SW480 (cell line): ENCODE measurements at places on chromosomes 5 and 9.

DNA sequence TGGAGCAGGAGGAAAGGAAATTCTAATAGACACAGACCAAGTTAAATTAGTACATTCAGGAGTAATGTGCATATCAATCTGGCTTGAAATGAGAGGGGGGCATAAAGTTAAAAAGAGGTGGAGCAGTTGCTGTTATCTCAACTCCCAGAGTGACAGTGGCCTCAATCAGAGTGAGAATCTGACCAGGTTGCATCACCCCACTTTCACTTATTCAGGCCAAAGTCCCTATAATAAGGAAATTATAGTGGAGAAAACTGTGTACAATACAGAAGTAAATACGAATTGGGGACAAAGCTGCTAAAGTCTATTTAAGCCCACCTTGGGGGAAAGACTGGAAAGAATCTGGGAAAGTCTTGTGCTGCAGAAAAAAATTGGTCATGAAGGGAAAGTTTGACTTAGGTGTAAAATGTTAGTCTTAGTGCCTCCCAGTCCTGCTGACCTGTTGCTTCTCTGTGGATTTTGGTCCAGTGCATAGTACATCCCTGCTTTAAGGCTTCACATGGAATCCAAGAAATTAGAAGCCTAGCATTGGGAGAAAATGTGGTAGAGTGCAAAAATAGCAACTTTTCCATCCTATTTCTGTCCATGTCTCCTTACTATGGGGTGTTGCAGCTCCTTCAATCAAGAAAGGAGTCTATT lies 27.9 kb downstream of the MROH2B start:
- DNase-seq: no peak

- no peak for DNase-seq
Measured at GRCh38 chr5:174387448-174387847, 336.9 kb upstream of the MSX2 start.

DNA sequence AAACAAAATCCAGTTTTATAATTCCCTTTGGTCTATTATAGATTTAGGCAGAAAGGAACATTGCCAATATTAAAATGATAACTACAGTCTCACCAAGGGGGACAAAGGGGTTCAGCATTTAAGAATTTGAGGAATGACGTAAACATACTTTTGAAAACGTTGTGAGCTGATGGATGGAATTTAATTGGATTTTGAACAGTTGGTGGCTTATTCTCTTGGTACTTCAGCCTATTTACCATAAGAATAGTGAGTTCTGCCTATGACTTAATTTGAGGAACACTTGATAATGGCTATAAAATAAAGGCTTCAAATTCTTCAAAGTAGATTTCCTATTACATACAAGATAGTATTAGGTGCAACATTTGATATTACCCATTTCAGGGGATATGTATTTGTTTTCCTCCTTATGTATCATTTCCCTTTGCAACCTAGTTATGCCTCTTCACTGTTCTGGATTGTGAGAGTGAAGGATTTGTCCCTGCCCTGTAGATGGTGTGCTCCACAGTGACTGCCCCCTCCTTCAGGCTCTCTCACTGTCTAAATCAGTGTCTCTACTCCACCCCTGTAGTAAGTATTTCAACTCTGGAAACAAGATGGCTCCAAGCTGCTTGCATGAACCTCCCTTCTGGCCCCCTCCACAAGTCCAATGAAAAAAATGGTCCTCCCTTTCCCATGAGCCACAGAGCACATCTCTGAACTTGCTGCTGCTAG lies 225.6 kb downstream of the ARHGEF28 start:
- DNase-seq: no peak

DNA sequence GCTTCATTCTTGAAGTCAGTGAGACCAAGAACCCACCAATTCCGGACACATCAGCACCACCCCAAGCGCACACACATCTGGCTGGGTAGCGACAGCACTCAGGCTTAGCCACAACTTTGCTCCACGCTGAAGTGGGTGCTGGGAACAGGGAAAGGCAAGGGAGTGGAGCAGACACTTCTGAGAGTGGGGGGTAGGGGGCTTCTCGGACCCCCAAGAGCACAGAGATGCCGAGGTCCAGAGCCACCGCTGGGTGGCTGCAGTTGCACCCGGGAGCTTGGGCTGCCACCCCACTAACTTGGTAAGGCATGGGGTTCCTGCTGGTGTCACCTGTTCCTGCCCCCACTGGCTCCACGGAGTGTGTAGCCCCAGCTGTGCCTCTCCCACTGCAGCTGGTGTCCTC lies 225.3 kb upstream of the RIOK2 start:
- no peak for DNase-seq

DNA sequence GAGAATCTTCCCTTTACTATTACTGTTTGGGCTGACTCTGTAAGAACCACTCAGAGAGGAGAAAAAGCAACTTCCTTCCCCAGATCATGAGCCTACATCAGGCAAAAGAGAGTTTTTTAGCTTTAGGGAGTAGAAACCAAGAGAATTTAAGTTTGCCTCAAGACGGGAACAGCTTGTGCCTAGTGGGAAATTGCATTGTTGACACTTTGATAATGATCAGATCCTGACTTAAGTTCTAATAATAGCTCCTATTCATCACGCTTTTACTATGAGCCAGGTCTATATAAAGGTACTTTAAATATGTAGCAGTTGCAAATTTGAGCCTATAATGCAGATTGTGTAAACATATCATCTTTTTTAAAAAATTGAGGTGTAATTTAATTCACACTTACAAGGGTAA lies 298.2 kb downstream of the MAN2A1 start:
- DNase-seq: no peak

DNA sequence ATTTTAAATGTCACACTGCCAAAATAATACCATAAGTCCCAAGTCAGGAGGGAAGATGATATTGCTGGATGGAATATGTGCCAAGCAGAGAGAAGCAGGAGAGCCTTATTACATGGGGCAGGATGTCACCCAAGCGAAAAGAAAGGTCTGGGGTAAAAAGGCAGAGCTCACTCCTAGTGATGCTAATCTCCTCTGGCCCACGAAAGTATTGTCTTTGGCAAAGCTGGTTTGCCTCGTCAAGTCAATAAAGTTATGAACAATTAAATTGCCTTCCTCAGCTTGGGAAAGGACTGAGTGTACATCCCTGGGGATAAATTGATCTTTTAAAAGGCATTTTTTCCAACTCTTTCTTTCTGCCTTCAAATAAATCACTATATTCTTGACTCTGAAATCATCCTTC lies 220.6 kb downstream of the DMAC1 start:
- DNase-seq: no peak

GRCh38 chr5:181043285-181044092 lies 3.4 kb downstream of the BTNL9 start:
- no peak for DNase-seq

DNA sequence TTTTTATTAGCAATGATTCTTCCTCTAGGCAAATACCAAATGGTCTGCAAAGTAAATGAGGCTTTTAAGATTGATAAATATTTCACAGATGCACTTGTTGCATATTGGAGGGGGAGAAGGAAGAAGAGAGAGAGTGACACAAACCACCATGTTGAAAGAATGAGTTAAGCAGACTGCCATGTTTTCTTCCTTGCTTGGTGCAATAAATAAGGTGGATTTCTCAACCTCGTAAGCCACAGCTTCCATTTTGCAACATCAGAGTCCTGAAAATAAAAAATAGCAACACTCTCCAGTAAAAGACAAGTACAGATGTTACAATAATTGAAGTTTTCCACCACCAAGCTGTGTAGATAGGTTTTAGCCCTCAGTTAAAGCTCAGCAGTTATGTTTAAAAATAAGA lies 202.9 kb downstream of the SGCD start:
- no peak for DNase-seq

DNA sequence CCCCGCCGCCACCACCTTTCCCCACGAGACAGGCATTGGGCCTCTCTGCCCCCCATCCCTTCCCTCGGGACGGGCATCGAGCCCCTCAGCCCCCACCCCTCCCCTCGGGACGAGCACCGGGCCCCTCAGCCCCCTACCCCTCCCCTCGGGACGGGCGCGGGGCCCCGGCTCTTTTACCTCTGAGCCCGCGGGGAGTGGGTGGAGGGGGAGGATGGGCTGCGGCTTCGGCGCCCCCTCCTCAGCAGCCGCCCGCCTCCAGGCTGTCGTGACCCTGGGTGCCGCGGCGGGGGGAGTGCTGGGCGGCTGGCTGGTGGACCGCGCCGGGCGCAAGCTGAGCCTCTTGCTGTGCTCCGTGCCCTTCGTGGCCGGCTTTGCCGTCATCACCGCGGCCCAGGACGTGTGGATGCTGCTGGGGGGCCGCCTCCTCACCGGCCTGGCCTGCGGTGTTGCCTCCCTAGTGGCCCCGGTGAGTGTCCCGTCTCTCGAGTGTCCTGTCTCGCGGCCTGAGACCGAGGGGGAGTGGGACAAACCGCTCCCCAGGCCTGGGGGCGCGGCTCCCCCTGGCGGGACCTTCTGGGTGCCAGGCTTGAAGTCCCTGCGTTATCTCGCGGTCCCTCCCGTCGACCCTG lies 791 bp downstream of the SLC2A8 start:
- peak; percentile 43 for DNase-seq

- no peak for DNase-seq
Measured at GRCh38 chr5:55634866-55635265, 77.3 kb downstream of the SLC38A9 start.

GRCh38 chr9:81685763-81686613 lies 3.4 kb downstream of the TLE1 start:
- no peak for DNase-seq

DNA sequence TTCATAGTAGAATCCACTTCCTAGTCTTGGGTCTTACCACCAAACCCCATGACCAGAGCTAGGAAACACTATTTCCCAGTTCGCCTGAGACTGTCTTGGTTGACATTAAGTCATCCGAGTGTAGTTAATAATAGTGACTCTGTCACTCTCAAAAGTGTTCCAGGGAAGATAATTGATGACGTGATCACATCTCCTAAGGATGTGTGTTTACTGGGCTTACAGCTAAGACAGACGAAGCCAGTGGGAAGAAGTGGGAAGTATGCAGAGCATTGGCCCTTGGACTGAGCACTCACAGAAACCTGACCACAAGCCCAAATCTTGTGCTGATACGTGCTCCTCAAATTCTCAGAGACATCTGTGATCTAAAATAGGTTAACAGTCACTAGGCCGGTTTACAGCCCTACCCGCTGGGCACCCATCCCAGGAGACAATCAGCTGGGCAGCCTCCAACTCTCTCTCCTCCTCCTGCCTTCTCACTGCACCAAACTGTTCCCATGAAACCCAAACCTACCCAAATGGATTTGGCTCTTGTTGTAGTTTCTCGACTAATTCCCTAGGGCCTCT lies 316.6 kb downstream of the TLE1 start:
- no peak for DNase-seq

DNA sequence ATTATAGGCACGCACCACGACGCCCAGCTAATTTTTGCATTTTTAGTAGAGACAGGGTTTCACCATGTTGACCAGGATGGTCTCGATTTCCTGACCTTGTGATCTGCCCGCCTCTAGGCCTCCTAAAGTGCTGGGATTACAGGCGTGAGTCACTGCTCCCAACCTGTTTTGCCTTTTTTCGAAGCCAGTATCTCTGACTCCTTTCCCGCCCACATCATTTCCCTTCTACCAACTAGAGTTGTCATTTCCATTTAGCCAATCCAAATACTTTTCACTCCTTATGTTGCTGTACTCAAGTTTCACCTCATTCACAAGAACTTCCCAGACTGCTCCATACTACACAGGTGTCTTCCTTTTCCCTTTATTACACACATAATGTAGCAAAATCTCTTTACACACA lies 502.6 kb upstream of the CDH6 start:
- no peak for DNase-seq

DNA sequence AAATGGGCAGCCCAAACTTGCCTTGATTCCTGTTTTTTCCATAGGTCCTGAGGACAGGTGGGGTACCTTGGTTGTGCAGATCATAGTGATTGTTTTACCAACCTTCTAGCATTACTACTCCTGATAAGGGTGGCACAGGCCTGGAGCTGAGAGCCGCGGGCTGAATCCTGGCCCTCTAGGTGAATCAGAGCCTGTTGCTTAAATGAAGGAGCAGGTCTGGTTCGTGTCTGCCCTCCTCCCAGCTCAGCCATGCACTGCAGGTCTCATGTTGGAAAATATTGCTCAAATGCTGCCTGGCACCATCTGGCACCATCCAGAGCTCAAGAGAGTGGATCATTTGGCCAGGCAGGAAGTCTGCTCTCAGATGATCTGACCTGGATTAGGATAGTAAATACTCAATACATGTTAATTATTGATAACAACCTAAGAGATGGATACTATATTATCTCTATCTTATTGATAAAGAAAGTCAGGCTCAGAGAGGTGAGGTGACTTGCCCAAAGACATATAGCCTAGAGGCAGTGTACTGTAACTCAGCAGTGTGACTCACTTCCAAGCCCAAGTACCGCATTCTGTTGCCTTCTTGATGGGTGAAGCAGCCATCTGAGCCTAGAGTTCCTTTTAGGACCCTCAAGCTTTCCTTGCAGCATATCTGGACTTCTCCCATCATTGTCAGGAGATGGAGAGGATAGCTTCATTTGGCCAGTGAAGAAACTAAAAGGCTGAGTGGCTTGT lies 104.3 kb upstream of the PITX1 start:
- DNase-seq: no peak

GRCh38 chr5:3511934-3512333 lies 83.7 kb upstream of the IRX1 start:
- DNase-seq: no peak

- DNase-seq: no peak
Measured at GRCh38 chr9:69768101-69768500, 8.3 kb upstream of the PTAR1 start.

GRCh38 chr5:93406971-93407401 lies 174.0 kb downstream of the NR2F1-AS1 start:
- no peak for DNase-seq

DNA sequence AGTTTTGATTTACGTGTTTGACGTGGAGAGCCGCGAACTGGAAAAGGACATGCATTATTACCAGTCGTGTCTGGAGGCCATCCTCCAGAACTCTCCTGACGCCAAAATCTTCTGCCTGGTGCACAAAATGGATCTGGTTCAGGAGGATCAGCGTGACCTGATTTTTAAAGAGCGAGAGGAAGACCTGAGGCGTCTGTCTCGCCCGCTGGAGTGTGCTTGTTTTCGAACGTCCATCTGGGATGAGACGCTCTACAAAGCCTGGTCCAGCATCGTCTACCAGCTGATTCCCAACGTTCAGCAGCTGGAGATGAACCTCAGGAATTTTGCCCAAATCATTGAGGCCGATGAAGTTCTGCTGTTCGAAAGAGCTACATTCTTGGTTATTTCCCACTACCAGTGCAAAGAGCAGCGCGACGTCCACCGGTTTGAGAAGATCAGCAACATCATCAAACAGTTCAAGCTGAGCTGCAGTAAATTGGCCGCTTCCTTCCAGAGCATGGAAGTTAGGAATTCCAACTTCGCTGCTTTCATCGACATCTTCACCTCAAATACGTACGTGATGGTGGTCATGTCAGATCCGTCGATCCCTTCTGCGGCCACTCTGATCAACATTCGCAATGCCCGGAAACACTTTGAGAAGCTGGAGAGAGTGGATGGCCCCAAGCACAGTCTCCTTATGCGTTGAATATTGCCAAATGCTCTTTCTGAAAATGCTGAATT lies 850 bp downstream of the RRAGA start:
- peak; percentile 46 for DNase-seq

DNA sequence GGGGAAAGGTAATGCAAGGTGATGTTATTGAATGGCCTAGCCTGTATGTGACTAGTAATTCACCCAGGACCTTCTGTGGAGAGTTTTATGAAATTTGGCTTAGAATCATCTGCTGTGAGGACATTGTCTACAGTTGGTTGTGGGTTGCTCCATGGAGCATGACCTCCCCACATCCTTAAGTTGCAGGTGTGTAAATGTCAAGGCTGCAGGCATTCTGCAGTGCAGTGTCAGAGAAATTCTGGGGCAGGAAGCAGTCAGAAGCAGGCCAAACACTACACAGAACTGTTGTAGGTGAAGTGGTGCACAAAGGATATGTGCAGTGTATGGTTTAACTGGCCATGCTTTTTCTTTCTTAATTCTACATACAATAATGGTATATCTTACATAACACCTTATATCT lies 588.3 kb downstream of the EBF1 start:
- DNase-seq: no peak
